ENCODE measurements at places on chromosomes 1 and 21.

DNA sequence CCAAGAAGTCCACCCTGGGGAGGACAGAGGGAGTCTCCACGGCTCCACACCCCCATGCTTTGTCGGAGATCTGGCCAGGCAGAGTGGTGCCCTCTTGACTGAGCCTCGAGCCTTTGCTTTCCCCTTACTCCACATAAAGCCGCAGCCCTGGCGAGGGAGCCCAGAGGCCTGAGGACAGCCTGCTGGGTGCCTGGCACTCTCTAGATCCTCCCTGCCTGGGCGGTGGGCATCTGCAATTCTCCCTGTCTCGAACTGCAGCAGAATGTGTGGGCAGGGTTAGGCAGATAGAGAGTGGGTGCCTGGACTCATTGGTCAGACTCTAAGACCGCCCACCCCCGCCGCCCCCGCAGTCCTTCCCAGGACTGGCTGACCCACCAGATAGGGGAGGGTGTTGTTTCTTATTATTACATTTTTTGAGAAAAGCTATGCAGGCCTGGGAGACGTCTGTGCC, 13.9 kb downstream of the EPHX1 start:
- DNase-seq: no peak

GRCh38 chr1:47201179-47201578, 11.3 kb upstream of the PDZK1IP1 start:
- no peak for DNase-seq

- DNase-seq: no peak
Observed at GRCh38 chr1:28437264-28437923, 67.9 kb downstream of the PHACTR4 start.

DNA sequence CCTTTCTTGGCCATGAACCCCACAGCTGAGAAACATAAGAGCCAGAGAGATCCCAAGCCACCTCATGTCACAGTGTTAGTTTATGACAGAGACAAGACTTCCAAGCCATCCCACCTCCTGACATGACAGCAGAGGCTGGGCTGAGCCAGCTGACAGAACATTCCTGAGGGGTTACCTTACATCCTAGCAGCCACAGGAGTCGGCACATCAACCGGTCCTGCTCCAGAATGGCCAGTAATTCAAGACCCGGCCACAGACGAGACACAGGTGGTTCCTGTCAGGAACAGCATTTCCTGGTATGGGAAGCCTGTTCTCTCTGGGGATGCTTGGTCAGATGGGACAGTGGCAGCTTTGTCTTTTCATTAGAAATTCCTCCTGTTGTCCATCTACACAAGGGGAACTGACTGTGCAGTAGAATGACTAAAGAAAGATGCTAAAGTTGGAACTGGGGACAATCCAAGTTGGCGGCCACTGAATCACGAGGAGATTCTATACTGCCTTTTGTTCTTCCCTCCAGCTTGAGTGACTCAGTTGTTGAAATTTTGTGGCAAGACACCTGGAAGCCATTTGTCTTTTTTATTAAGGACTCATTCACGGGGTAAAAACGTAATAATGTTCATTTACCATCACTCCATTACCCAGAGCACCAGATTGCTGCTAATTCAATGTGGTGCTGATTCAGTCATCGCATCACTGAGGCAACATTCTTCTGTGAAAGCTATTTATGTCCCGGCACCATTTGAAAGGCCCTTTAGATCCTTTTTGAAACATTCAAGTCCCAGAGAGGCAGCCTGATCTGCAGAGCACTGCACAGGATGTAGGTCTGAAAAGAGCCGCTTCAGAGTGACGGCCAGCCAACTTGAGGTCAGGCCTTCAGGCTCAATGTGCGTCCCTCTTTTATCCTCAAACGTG, 37.2 kb upstream of the NPL start:
- DNase-seq: no peak

Data from DMS 273 treated with DMSO at 0.1 percent for 48 hours (cell line).